Fibroblast of the aortic adventitia (primary cell): ENCODE measurements at places on chromosomes 6 and 20. TPM values are rescaled to one million over a fixed set of nuclear protein-coding genes. Genes with fewer than 3 reads are reported as not detected.

HUS1B gene
- total RNA-seq: 0.45 and 0.65 TPM in 2 replicates

DNA sequence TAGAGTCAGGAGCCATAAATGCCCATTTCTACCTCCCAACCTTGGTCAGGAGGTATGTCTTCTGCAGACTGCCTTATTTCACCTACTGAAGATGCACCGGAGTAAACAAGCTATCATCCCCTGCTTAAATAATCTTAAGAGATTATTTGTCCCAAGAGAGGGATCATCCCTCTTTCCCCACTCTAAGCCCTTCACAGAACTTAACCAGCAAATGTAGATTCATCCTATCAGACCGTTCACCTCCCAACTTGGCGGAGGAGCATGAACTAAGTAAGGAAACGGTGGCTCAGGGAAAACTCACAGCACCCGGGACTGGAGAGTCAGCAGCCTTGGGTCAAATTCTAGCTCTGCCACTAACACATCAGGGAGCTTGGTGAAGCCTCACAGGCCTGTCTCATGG lies 115.3 kb downstream of the TRERF1 start:
- DNase-seq: no peak

CRISP2 gene
- total RNA-seq: not detected in 2 replicates

DNA sequence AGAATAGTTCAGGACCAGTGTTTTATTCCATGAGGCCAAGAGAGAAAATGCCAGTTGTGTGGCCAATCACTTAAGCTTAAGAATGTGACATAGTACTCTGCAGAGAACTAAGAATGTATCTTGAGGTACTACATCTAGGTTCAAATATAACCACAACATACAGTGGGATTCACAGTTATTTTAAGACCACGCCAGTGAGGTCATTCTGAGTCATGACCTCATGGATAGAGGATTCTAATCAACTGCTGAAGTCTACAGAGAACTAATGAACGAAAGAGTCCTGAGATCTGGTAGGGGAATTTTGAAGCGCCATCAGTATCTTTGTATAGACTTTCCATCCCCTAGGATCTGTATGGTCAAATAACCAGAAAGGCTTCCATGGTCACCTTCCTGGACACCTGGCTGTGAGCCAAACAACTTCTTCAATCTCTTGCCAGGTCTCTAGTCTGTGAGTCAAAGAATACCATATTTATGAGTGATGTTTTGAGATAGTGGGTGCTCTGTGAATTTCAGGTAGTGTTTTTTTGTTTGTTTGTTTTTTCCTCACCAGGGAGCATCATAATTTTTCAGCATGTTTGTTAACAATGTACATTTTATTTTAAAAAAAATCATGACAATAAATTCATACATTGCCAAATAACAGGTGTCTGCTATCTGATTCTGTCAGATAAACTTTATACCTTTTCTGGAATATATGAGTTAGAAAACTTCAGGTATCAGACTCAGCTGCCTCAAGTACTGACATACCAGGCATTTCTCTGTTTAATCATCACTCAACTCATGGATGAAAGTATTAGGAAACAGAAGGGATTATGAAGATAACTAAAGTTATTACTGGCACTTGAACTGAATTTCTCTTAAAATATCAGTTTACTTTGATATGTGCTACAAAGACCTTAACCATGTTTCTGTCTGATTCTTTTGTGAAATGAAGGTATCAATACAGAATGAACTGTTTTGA lies 217.9 kb downstream of the PLCB4 start:
- no peak for DNase-seq

DNA sequence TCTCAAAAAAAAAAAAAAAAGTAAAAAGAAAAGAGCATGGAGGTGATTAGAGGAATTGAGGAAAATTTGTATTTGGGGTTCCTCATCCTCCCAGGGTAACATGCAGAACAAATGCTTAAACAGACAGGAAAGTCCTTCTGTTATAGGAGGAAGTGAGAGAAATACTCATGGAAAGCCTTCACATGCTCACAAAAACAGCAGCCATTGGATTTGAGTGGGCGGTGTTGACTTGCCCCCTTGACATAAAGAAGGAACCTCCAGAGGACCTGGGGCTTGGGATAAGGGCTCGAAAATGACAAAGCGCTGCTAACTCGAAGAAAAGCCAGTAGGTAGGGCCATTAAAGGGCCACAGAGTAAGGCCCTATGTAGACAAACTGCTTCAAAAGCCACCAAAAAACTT lies 17.5 kb upstream of the SAMHD1 start:
- no peak for DNase-seq

EPB41L1 gene
- total RNA-seq: 13.5 and 18.1 TPM in 2 replicates

KPNA5 gene
- 8.3 and 13.2 TPM in 2 replicates for total RNA-seq

- no peak for DNase-seq
Observed at GRCh38 chr20:23542801-23543200, 25.5 kb downstream of the CST9L start.

SPEF1 gene
- total RNA-seq: 0.09 TPM in 1 of 2 replicates, not detected in the other

SIGLEC1 gene
- 0.08 TPM in 1 of 2 replicates, not detected in the other for total RNA-seq

PTCHD4 gene
- 5.2 and 9.8 TPM in 2 replicates for total RNA-seq

DNA sequence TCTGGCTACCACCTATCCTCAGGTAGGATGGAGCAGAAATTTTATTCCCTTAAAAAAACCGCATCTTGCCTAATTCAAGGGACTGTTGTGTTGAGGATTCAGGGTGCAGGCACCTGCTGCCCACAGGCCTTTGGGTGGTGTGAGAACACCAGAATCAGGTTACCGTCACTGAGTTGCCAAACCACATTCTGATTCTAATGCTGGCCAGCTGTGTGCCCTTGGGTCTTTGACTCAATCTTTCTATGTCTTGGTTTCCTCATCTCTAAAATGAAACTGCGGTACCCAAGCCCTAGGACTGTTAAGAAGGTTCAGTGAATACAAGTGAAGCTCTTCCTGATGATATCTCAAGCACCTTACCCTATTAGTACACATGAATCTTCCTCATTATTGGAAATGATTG lies 827.3 kb downstream of the DHX35 start:
- DNase-seq: no peak

CAGE1 gene
- total RNA-seq: 0.33 and 0.36 TPM in 2 replicates

RAET1G gene
- 0.82 and 4.6 TPM in 2 replicates for total RNA-seq

- peak; percentile 2 for DNase-seq
Observed at GRCh38 chr6:164200071-164200470, 785.6 kb downstream of the QKI start.

DNA sequence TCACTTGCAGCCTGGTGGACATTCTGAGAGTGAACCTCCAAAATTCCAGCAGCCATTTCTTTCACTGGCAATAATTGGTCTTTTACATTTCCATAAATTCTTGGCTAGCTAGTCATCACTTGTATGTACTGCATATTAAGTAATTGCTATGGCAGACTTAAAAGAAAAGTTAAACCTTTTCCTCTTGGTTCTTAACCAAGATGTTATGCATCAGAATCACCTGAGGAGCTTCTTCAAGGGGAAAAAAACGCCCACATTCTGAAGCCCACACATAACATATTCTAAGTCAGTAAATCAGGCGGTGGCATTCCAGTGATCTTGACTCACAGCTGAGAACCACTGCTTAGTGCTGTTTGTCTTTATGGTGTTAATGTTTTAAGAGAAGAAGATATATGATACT lies 37.0 kb downstream of the CDC40 start:
- no peak for DNase-seq

- DNase-seq: no peak
Observed at GRCh38 chr6:149089510-149089909, 228.0 kb upstream of the TAB2 start.

DNA sequence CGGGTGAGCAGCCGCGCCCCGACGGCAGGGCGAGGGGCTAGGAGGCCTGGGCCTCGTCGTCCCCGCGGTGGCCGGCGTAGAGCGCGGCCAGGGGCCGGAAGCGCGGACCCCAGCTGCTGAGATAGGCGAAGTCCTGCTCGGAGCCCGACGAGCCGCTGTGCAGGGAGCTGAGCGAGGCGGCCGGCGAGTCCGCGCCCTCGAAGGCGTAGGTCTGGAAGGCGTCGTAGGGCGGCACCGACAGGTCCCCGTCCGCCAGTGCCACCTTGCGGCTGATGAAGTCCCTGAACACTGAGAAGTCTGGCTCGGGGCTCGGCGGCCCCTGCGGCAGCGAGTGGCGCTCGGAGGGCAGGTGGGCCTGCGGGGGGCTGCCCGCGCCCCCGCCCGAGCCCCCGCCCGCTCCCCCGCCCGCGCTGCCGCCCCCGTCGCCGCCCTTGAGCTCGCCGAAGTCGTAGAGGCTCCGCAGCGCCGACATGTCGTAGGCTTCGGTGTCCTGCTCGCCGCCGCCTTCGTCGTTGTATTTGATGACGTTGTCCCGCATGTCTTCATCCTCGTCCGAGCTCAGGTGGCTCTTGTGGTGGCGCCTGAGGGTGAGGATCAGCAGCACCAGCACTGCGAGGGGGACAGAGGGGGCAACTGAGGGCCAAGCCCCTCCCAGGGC lies 56.5 kb downstream of the CD40 start:
- DNase-seq: peak; percentile 48

DNA sequence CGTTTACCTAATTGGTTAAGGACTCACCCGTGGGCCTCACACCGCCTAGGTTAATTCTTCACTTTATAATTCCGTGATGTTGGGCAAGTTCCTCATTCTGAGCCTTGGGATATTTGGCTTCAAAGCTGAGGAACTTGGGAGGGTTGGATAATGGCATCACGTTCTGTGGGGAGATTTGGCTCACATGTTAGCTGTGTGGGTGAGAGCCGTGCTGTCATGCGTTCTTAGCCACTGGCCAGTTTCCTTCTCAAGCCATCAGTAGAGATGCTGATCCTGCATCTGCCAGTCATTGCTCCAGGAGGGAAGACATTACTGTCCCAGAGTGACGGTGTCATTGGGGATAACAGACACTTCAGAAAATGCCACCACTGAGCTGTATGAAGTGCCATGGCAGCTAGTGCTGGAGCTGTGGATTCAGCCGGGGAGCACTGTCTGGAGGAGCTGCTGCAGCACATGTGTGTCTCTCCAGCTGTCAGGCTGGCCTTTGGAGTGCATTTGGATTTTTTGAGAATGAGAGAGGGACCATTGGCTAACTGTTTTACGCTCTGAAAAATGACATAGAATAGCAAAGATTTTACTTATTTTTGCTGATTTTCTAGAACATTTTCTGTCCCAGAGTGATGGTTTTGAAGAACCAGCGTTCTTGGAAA lies 16.5 kb downstream of the IGF2R start:
- DNase-seq: peak; percentile 69

SLC17A3 gene
- 1.1 TPM in 1 of 2 replicates, not detected in the other for total RNA-seq

SMLR1 gene
- total RNA-seq: not detected in 2 replicates

DNA sequence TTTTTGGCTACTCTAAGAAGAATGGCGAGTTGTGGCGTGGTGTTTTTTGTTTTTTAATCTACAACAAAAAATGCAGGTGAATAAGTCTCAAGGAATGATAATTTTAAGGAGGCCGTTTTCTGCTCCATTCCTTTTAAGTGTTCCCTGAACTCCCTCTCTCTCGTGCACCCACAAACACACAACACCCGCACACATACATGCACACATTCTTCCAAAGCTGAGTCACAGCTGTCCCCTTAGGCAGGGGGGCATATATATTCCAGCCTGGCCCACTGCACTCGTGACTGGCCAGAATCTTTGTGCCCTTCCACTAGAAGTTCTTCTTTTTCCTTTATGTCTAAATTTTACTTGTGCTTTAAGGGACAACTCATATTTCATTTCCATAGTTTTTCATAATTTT lies 405.7 kb downstream of the LMBRD1 start:
- no peak for DNase-seq

MUC21 gene
- total RNA-seq: not detected in 2 replicates
